ENCODE measurements at places on chromosomes 7 and 10. TPM values are rescaled to one million over a fixed set of nuclear protein-coding genes. Genes with fewer than 3 reads are reported as not detected.

DNA sequence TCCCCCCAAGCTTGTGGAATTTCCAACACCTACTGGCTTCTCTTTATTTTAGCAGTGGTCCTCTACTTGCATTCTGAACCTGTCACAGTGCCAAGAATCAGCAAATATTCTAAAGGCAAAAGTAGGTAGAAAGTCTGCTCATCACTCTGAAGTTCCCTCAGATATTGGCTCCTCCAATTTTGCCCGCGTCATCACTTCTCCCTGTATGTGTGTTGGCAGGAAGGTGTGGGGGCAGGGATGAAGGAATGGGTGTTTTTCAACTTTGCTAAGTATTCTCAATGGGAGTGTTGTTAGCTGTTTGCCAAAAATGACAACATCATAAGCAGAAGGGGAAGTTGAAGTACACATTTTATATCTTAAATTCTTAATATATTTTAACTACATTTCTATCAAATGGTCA lies 226.2 kb downstream of the POLR1F start:
- DNase-seq = no peak
- H3K4me1 ChIP-seq = no peaks in the 10 kb centered on the region
- no peaks in the 10 kb centered on the region for H3K27me3 ChIP-seq

- H3K4me1 ChIP-seq = no peaks in the 10 kb centered on the region
- H3K27ac ChIP-seq = no peak overlapping the region
- H3K36me3 ChIP-seq = no peaks in the 10 kb centered on the region
- DNase-seq = no peak
- no peak overlapping the region for H3K4me3 ChIP-seq
- H3K27me3 ChIP-seq = no peaks in the 10 kb centered on the region
Observed at GRCh38 chr7:150313367-150313809, 9.8 kb upstream of the LRRC61 start.

DNA sequence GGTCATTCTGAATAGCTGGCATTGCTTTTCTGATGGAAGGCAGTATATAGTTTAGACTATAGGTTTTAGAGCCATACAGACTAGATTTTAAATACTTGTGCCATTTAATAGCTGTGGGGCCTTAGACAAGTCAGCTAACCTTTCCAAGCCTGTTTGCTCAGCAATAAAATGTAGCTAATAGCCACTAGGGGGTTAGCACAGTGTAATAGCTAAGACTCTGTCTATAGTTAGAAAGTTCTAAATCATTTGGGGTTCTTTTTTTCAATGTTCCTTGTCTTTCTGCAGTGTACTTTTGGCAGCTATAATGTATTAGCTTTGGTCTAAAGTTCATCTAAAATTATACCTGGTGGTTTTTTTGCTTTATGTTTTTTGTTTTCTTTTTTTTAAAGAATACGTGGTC lies 7.5 kb upstream of the KIFBP start:
- peaks cover 59% of the 10 kb centered on the region for H3K36me3 ChIP-seq
- no peak overlapping the region for H3K4me3 ChIP-seq
- H3K27ac ChIP-seq = no peak overlapping the region
- DNase-seq = no peak

- no peaks in the 10 kb centered on the region for H3K4me1 ChIP-seq
- H3K36me3 ChIP-seq = no peaks in the 10 kb centered on the region
- peaks cover 47% of the 10 kb centered on the region for H3K27me3 ChIP-seq
- H3K27ac ChIP-seq = no peak overlapping the region
- DNase-seq = no peak
Observed at GRCh38 chr10:89115876-89116627, 91.1 kb downstream of the CH25H start.

DNA sequence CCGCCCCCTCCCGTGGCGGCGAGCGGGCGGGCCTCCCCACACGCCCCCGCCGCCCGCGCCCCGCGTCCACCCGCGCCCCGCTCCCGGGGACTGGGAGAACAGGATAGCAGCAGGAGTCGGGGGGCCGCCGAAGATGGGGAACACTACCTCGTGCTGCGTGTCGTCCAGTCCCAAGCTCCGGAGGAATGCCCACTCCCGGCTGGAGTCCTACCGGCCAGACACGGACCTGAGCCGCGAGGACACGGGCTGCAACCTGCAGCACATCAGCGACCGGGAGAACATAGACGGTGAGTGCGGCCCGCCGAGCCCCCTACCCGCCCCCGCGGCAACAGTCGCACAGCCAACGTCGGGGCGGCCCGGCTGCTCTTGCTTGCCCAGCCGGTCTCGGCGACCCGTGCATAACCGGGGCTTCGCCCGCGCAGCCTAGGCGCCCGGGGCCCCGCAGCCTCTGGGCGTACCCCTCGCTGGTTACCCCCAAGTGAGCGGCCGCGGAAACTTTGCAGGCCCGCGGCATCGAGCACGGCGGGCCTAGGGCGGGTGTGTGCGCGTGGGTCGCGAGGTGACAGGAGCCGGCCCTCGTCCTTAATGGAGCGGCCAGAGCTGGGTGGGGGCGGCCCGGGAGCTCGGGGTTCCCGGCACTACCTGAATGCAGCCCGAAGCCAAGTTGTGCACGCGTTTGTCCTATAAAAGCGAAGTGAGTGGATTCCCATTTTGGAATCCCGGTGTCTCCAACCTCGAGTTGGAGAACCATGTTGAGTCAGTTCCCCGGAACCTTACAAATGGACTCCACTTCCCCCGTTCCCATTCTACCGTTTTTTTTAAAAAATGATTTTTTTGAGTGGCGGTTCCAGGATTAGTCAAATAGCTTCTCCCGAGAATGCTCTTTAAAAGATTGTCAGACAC lies 863 bp downstream of the CCNY start:
- DNase-seq = peak; percentile 21
- H3K27me3 ChIP-seq = no peaks in the 10 kb centered on the region

- H3K36me3 ChIP-seq = peaks cover 1% of the 10 kb centered on the region
- H3K27me3 ChIP-seq = no peaks in the 10 kb centered on the region
- peak overlapping the region; percentile 97 for H3K27ac ChIP-seq
- H3K4me1 ChIP-seq = peaks cover 89% of the 10 kb centered on the region
Observed at GRCh38 chr10:114540236-114540635, 117.8 kb downstream of the ABLIM1 start.

GRCh38 chr10:113274176-113274829 lies 278.6 kb upstream of the HABP2 start:
- no peak for DNase-seq
- no peak overlapping the region for H3K27ac ChIP-seq
- H3K4me1 ChIP-seq = no peaks in the 10 kb centered on the region

DNA sequence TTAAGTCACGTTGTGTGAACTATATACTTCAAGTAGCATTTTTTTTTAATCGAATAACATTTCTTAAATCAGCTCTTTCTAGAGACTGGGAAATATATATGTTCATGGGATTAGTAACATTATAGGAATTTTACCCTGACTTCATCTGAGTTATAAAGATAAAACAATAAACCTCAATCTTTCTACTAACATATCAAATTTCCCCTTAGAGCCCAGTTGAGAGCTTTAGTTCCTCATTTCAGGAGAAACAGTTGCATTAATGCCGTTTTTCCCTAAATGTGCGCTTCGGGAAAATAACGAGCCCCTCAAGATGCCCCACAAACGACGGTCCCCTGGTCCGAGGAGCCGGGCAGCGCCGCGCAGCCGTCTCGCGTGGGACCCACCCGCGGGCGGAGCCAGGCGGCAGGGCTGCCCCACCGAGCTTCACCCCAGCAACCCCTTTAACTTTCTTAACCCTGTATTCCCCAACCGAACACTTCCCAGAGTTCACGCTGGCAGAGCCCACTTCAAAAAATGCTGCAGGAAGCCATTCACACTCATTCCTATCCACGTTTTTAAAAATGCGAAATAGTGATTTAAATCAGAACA lies 152.5 kb upstream of the YAE1 start:
- H3K4me3 ChIP-seq = peak overlapping the region; percentile 59
- H3K36me3 ChIP-seq = no peaks in the 10 kb centered on the region
- no peak for DNase-seq
- peak overlapping the region; percentile 27 for H3K27ac ChIP-seq
- H3K27me3 ChIP-seq = peaks cover 43% of the 10 kb centered on the region

GRCh38 chr10:29897999-29898716 lies 161.2 kb downstream of the JCAD start:
- H3K4me1 ChIP-seq = no peaks in the 10 kb centered on the region
- peaks cover 15% of the 10 kb centered on the region for H3K27me3 ChIP-seq
- no peaks in the 10 kb centered on the region for H3K36me3 ChIP-seq
- H3K27ac ChIP-seq = no peak overlapping the region
- H3K4me3 ChIP-seq = no peak overlapping the region

GRCh38 chr10:100864978-100865377 lies 47.8 kb upstream of the SLF2 start:
- no peak overlapping the region for H3K27ac ChIP-seq
- H3K4me1 ChIP-seq = no peaks in the 10 kb centered on the region
- H3K4me3 ChIP-seq = no peak overlapping the region
- H3K36me3 ChIP-seq = no peaks in the 10 kb centered on the region

DNA sequence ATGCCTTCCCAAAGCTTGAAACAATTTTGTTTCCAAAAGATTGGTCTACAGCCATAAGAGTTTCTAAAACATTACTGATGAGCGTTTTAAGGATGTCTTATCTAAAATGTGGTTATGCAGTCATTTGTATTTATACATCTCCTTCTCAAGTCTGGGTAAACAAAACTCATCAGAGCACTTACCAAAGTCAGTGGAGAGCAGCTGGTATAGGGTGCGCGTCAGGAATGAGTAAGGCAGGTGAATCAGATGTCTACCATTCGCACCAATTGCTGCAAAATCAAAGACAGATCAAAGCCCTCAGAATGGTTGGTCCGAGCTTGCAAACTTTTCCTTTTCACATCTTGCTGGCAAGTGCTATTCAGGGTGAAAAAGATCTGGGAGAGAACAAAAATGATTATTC lies 65.6 kb upstream of the FAM171A1 start:
- no peak for DNase-seq
- no peaks in the 10 kb centered on the region for H3K36me3 ChIP-seq
- H3K4me1 ChIP-seq = peaks cover 8% of the 10 kb centered on the region
- H3K27ac ChIP-seq = no peak overlapping the region

- no peaks in the 10 kb centered on the region for H3K4me1 ChIP-seq
- H3K36me3 ChIP-seq = peaks cover 5% of the 10 kb centered on the region
- H3K4me3 ChIP-seq = no peak overlapping the region
Observed at GRCh38 chr7:107353701-107354100, 116.2 kb upstream of the GPR22 start.

- H3K4me3 ChIP-seq = no peak overlapping the region
- DNase-seq = no peak
- H3K27ac ChIP-seq = peak overlapping the region; percentile 58
- peaks cover 27% of the 10 kb centered on the region for H3K4me1 ChIP-seq
Observed at GRCh38 chr10:89615112-89615511, 29.9 kb downstream of the PANK1 start.

GRCh38 chr10:34585422-34586112 lies 229.5 kb downstream of the PARD3 start:
- DNase-seq = no peak
- no peaks in the 10 kb centered on the region for H3K4me1 ChIP-seq
- peaks cover 4% of the 10 kb centered on the region for H3K27me3 ChIP-seq
- H3K4me3 ChIP-seq = no peak overlapping the region
- H3K36me3 ChIP-seq = no peaks in the 10 kb centered on the region

- H3K27me3 ChIP-seq = no peaks in the 10 kb centered on the region
- no peak overlapping the region for H3K27ac ChIP-seq
- no peaks in the 10 kb centered on the region for H3K36me3 ChIP-seq
- H3K4me1 ChIP-seq = no peaks in the 10 kb centered on the region
Observed at GRCh38 chr7:75579899-75580298, 87.8 kb downstream of the SPDYE5 start.

DNA sequence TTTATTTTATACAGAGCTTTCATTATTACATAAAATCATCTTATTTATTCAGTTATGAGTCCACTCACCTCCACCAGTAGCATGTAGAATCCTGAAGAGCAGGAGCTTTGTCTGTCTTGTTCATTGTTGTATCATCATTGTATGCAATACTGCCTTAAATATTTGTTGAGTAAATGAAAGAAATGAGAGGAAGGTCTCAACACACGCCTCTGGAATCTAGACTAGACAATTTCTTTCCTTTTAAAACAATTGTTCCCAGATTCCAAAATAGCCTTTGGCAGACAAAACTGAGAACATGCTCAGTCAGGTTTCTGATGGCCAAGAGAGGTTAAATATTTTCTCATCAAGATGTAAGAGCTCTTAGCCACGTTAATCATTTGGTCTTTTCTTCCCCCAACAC lies 173.1 kb upstream of the AGR3 start:
- peaks cover 26% of the 10 kb centered on the region for H3K4me1 ChIP-seq
- no peak overlapping the region for H3K4me3 ChIP-seq
- peaks cover 7% of the 10 kb centered on the region for H3K36me3 ChIP-seq

DNA sequence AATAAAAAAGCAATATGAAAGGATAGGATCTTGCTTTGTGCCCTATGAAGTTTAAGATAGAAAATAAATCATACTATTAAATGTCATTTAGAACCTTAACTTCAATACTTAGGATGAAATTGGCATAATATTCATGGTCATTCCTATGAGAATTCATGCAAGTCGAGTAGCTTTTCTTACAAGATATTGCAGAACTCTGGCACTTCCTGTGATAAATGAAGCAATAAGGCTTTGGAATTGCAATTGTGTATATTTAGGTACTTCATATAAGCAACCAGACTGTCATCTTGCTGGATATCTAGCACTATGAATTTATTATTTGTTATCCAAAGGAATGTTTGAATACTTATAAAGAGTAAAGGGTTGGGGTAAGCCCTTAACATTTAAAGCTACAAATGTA lies 116.5 kb downstream of the ZNF438 start:
- H3K27me3 ChIP-seq = no peaks in the 10 kb centered on the region
- no peak overlapping the region for H3K4me3 ChIP-seq
- no peaks in the 10 kb centered on the region for H3K4me1 ChIP-seq
- no peak for DNase-seq
- H3K36me3 ChIP-seq = no peaks in the 10 kb centered on the region
- H3K27ac ChIP-seq = no peak overlapping the region

- no peak overlapping the region for H3K4me3 ChIP-seq
- peaks cover 26% of the 10 kb centered on the region for H3K27me3 ChIP-seq
- DNase-seq = no peak
- H3K36me3 ChIP-seq = no peaks in the 10 kb centered on the region
- no peaks in the 10 kb centered on the region for H3K4me1 ChIP-seq
- H3K27ac ChIP-seq = no peak overlapping the region
Observed at GRCh38 chr7:95599069-95599468, 2.8 kb upstream of the PDK4 start.

LIPJ gene
- not detected for total RNA-seq

FAM241B gene
- total RNA-seq = 4.2 TPM

KBTBD2 gene
- total RNA-seq = 46.2 TPM

PPP1R17 gene
- not detected for total RNA-seq

C10orf62 gene
- total RNA-seq = not detected

PTN gene
- total RNA-seq = not detected

CDH23 gene
- 4.0 TPM for total RNA-seq

MORN4 gene
- 1.3 TPM for total RNA-seq

PLXDC2 gene
- not detected for total RNA-seq
